ENCODE measurements at places on chromosomes 2 and 18.

DNA sequence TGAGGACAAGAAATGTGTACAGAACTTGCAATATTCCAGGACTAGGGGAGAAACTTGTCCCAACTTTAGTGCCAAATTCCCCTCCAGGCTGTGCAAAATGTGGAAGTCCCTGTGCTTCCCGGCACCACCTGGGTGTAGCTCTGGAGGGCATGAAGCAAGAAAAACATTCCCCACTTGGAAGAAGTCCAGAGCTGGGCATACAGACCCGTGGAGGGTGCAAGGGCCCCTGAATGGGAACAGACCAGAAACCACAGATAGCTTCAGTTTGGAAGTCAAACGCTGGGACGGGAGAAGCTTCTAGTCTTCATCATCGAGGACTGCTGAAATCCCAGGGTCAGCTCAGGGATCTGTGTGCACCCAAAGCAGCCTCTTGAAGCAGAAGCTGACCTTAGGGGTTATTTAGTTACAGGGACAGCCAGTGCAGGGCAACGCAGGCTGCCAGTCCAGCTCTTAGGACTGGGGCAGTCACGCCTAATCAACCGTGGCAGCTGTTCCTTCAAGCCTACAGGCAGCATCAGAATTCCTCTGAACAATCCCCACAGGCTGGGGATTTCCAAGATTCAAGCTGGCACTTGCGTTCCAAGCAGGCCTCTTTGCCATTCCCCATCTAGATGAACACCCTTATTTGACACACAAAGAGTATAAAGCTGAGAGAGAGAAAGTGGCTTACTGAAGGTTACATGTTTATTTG lies 269.4 kb downstream of the LOXHD1 start:
- DNase-seq: no peak

- DNase-seq: no peak
These were observed 15.5 kb upstream of the ECEL1 start for GRCh38 chr2:232502911-232503808.

GRCh38 chr18:44325903-44326635 lies 354.6 kb upstream of the SETBP1 start:
- DNase-seq: peak; percentile 16

GRCh38 chr2:47344890-47345589 lies 57.9 kb upstream of the MSH2 start:
- peak; percentile 64 for DNase-seq

DNA sequence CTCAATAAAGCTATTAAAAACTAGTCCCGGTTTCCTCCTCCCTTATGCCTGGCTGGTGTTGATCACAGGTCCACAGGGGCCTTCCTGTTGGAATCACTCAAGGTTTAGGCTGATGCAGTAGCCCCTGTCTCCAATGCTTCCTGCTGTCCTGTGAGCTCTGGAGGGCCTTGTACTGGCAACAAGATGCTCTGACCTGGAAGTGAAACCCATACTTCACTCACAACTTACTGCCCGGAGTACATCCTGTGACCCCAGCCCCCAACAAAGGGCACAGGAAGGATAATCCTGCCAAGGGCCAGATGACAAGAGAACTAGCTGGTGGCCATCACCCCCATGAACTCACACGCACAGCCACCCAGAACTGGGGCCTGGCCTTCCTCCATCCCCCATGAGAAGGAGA lies 50.3 kb downstream of the ZBTB7C start:
- DNase-seq: no peak

DNA sequence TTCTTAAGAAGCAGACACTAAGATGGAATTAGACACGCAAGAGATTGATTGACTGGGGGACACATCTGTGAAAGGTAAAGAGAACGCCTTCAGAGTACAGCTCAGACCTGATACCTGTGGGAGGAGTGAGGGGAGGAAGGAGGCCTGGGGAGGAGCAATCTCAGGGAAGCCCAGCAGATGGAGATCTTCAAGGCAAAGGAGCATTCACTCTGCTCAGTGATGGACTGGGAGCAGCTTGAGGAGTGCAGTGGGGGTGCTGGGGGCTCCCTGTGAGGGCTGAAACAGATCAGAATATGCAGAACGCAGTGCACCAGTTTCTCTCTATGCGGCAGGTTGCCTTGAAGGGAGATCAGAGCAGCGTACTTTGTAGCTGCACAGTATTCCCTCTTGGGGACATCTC lies 103.7 kb upstream of the ATP8B1 start:
- no peak for DNase-seq

DNA sequence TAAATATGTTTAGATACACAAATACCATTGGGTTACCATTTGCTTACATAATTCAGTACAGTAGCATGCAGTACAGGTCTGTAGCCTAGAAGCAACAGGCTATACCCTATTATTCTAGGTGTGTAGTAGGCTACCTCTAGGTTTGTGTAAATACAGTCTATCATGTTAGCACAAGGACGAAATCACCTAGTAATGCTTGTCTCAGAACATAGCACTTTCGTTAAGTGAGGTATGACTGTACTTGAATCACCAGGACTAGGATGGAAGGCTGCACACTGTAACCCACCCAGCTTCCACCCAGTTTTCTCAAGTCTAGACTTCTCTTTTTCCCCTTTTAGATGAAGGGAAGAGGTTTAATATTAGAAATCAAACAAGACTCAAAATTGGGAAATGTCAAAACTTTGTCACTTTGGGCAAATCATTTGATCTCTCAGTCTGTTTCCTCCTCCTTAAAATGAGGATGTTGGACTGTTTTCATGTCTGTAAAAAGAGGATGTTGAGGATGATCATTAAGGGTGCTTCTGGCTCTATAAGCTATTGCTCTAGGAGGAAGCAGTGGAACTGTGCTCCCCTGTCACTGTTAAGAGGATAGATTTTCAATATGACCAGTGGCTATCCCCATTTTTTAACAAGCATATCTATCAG lies 3.7 kb upstream of the SOCS6 start:
- DNase-seq: no peak

DNA sequence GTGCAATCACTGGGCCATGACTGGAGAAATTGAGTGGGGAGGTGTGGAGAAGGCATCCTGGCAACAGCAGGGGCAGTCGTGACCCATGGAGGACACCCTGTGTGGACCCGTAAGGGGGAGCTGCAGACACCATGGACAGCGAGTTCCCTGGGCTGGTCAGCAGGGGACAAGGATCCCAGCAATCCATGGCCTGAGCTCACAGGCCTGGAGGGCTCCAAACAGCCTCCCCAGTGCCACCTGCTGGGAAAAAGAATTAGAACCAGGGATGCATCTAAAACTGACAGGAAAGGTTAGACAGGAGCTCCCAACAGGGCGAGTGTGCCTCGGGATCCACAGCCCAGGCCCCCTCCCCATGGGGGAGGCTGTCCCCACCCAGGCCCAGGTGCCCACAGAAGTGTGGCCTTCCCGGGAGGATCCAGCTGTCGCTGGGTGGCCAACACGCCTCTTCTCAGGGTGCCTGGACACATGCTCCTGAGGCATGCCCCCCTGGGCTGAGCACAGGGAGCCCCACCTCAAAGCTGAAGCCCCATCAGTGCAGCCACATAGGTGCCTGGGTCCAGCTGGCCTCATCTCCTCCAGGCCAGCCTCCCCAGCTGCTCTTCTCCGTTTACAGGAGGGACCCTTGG lies 20.5 kb upstream of the KIF1A start:
- no peak for DNase-seq

GRCh38 chr2:189913821-189914220 lies 129.6 kb downstream of the PMS1 start:
- no peak for DNase-seq

GRCh38 chr2:55111570-55112228 lies 61.4 kb upstream of the RTN4 start:
- peak; percentile 36 for DNase-seq

DNA sequence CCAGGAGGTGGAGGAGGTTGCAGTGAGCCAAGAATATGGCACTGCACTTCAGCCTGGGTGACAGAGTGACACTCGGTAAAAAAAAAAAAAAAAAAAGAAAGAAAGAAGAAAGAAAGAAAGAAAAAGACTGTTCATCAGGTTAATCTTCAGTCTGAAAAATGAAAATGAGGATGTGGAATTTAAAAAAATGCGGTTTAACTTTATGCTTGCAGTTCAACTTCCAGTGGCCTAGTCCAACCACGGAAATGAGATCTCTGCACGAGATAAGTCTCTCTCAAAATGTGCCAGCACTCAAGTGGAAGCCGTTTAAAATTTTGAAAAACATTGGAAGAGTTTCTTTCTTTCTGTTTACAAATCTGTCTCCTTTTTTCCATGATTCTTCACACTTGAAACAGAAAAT lies 112.1 kb downstream of the DOCK10 start:
- DNase-seq: no peak

- no peak for DNase-seq
These were observed 37.7 kb upstream of the TBC1D8 start for GRCh38 chr2:101188683-101189405.

- DNase-seq: no peak
These were observed 654 bp downstream of the COMMD1 start for GRCh38 chr2:61906186-61906470.

DNA sequence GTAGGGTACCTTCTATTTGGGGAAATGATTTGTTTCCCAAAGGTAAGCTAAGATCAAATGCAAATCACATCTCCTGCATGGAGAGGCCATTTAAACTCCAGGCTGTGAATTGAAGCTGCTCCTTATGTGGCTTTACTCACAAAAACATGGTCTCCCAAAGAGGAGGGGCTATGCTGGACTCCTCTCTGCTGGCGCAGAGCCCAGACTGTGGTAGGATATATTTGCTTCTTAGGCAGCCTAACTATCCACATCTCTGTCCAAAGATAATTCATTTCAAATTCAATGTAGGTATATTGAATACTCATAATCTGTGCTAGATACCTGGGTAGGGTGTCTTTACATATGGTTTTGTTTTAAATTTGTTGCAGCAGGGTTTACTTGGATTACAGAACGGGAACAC lies 358.5 kb downstream of the ALK start:
- DNase-seq: no peak

GRCh38 chr2:190023860-190024259 lies 38.7 kb downstream of the MSTN start:
- DNase-seq: no peak

GRCh38 chr2:163077241-163077640 lies 238.7 kb upstream of the KCNH7 start:
- no peak for DNase-seq

GRCh38 chr2:20176760-20177159 lies 48.2 kb downstream of the SDC1 start:
- no peak for DNase-seq

- no peak for DNase-seq
These were observed 83.0 kb downstream of the ADD2 start for GRCh38 chr2:70684846-70685622.

DNA sequence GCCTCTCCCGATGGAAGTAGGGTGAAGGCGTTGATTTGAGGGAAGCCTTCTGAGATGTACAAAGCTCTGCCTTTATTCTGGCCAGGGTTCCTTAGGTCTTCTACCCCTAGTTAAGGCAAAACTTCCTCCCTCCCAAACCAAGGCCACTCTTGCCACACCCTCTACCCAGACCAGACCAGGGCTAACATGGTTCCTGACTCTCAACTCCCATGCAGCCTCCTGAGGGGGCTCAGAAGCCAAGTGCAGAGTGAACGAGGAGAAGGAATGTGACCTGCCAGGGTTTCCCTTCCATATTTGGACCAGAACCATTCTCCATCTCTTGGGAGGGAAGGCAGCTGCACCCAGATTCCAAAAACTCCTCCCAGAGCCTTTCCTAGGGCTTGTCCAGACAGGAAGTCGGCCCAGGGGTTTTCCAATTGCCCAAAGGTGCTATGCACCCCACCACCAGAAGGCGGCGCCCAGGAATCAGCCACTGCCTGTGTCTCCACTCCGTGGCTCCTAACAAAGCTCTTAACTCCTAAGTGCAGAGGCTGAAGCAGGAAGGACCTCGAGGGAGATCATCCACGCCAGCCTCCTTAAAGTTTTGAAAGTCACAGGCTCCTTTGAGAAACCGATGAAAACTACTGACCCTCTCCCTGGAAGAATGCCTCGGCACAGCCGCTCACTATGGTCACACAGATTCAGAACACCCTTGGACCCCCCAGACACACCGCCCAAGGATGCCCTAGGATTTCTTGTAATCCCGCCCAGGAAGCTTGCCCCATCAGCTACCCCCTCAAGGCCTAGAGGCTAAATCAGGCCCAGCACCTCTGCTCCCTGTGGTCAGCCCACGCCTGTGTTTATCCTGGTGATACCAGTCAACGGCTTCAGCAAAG lies 157.8 kb downstream of the SMAD2 start:
- peak; percentile 38 for DNase-seq

GRCh38 chr18:7615840-7616239 lies 48.7 kb downstream of the PTPRM start:
- DNase-seq: no peak

- no peak for DNase-seq
These were observed 266.4 kb downstream of the ANAPC1 start for GRCh38 chr2:111617299-111618225.

- DNase-seq: no peak
These were observed 305.4 kb upstream of the LYPD1 start for GRCh38 chr2:132975193-132976105.

All from left ventricle myocardium inferior (tissue), 1 donor.